Muscle of arm (tissue), 14 donors: ENCODE measurements at places on chromosomes 3 and 15.

GRCh38 chr3:141454054-141454453, 32.8 kb upstream of the RASA2 start:
- no peak for DNase-seq

DNA sequence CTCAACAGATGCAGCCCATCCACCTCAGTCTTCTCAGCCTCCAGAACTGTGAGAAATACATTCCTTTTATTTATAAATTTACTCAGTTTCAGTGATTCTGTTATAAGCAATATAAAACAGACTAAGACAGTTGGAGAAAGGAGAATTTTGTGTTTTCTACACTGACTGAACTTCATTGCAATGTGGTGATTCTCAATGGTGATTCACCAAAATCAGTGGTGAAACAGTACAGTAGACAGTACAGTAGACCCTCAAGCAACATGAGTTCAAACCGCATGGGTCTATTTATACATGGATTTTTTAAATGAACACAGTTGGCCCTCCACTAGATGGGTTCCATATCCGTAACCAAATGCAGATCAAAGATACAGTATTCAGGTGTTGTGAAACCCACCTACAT, 403.1 kb upstream of the TGFBR2 start:
- DNase-seq = no peak

DNA sequence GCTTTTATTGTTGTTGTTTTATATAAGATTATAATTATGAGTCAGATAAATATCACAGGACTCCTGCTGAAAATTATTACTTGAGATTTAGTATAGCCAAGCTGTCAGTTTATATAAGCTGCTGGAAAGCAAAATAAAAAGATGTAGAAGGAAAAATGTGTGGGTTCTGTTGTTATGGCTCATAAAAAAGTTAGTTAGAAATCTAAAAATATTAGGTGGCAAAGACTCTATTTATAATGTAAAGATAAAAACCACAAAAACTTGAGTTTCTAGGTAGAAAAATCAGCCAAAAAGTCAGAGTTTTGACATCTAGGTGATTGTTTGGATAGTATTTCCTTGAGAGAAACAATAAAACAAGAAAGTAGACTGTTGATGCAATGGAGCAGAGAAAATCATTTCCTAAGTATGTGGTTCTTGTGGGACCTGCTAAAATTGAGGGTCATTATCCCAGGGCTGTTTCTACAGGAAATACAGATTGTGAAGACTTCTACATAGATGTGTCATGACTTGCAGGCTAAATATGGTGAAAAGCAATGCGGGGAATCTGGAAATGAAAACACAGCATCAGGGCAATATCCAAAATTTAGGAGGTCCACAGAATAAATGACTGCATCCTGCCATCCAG, 1109.6 kb upstream of the CADM2 start:
- no peak for DNase-seq

DNA sequence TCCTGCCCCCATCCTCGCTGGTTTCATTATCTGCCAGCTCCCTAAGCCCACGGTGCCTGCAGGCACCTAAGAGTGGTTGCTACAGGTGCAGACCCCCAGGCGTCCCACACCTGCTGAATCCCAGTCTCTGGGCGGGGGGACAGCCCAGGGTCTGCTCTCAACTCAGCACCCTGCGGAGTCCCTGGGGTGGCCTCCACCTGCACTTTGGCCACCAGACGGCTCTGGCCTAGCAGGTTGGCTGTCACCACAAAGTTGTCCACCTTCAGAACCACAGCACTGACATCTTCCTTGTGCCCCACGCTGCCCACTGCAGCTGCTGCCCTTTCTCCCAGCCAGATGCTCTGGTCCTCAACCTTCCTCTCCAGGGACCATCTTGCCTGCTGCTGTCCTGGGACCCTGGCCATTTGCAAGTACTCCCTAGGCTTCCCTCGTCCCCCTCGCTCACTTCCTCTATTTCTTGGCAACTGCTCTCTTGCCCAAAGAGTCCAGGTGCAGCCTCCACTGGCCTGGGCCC, 34.9 kb upstream of the SNRPA1 start:
- DNase-seq = no peak

DNA sequence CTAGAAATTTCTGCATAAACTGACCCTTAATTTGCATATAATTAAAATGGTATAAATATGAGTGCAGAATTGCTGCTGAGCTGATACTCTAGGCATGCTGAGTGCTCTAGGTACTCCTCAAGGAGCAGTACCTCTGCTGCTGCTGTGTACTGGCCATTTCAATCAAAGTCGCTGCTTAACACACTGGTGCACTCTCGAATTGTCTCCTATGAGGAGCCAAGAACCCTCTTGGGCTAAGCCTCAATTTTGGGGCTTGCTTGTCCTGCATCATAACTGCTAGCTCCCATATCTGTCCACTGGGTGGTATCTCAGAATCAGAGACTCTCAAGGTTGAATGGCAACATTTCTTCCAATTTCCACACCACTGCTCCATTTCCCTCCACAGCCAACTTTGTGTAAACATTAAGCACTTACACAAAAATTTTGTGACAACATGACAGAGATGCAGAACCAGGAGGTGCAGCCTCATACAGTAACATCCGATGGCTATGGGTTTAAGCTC, 82.5 kb downstream of the XXYLT1 start:
- DNase-seq = no peak
